Kidney (tissue), 22 donors: ENCODE measurements at places on chromosomes 11 and 22. TPM values are rescaled to one million over a fixed set of nuclear protein-coding genes. Genes with fewer than 3 reads are reported as not detected.

Gene PDE2A
- total RNA-seq, result 42.0 TPM

Gene PES1
- 68.4 TPM for total RNA-seq

Gene NRXN2
- total RNA-seq, result 13.3 TPM

Gene VWA5A
- total RNA-seq, result 57.2 TPM

Gene ENTHD1
- total RNA-seq, result not detected
